ENCODE measurements at places on chromosomes 2 and 18.

GRCh38 chr2:16475586-16475985 lies 190.0 kb downstream of the CYRIA start:
- no peaks in the 10 kb centered on the region for H3K27me3 ChIP-seq
- H3K36me3 ChIP-seq: no peaks in the 10 kb centered on the region
- DNase-seq: no peak
- no peak overlapping the region for H3K4me3 ChIP-seq
- no peaks in the 10 kb centered on the region for H3K4me1 ChIP-seq

DNA sequence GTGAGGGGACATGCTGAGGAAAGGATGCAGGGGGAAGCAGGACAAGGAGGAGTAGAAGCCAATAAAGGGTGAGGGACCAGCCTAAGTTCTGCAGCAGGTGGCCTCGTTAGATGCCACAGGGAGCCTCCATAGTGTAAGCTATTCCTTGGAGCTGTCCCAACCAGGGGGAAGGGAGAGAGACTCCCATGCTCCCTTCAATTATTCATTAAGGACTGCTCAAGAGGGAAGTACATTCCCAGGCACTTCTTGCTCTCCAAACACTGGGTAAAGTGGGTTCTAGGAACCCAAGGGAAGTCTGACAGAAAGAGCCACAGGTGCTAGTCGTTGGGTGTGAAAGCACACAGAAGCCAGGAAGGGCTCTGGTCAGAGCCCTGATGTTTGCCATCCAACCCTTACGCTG lies 193.7 kb downstream of the SLC39A10 start:
- no peaks in the 10 kb centered on the region for H3K4me1 ChIP-seq
- no peak for DNase-seq
- no peak overlapping the region for H3K4me3 ChIP-seq
- H3K27ac ChIP-seq: no peak overlapping the region
- 0 out of 2 replicates have a peak, but pooled peaks cover 6% of the 10 kb centered on the region for H3K27me3 ChIP-seq
- H3K36me3 ChIP-seq: no peaks in the 10 kb centered on the region

DNA sequence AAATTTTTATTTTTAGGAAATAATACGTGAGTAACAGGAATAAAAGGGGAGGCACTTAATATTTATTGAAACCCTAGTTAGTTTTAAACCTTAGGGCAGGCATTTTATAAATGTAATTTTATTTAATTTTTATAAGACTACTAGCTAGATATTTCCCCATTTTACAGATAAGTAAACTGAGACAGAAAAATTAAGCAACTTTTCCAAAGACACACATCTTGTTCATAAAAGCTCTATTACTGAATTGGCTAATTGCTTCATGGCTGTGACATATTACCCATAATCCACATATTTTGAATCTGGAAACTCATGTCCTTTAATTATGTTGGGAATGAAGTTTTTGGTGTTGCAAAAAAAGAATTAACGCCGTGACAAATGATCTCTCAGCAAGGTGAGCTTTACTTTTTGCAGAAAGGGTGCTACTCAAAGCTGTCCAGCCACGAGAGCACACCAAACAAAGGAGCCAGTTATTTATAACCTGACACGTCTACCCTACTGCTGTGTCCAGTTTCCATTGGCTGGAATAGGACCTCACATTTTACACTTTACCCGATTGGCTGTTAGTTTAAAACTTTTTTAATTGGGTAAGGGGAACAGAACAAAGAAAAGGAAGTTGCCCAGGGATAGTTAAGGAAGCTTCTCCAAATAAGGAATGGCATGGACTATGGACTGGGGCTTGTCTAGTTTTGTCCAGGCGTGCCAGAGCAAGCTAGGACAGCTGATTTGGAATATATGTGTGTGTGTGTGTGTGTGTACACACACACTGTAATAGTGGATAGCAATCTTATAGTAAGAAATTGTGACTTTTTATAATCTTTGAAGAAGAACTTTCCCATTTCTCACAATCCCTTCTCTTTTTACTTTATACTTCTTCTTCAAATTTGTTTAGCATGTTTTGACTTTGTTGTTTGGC lies 54.2 kb downstream of the COMMD1 start:
- no peak overlapping the region for H3K27ac ChIP-seq
- no peaks in the 10 kb centered on the region for H3K27me3 ChIP-seq
- no peak overlapping the region for H3K4me3 ChIP-seq
- H3K4me1 ChIP-seq: peaks cover 26% of the 10 kb centered on the region
- DNase-seq: no peak

DNA sequence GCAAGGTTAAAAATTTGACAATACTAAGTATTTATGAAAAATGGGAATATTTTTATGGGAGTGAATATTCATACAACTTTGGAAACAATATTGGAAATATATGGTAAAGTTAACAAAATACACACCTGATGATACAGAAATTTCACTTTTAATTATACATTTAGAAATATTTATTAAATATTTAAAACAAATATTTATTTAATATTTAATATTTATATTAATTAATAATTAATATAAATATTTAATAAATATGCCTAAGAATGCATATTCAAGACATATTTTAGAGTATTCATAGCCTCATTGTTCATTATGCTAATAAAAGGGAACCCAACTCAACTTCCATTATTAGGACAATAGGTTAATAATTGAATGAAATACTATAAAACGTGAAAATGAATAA lies 7.0 kb upstream of the DYNAP start:
- H3K4me1 ChIP-seq: no peaks in the 10 kb centered on the region
- H3K27me3 ChIP-seq: peaks cover 3% of the 10 kb centered on the region
- H3K4me3 ChIP-seq: no peak overlapping the region
- no peaks in the 10 kb centered on the region for H3K36me3 ChIP-seq
- no peak for DNase-seq

- H3K4me3 ChIP-seq: no peak overlapping the region
- no peaks in the 10 kb centered on the region for H3K4me1 ChIP-seq
- DNase-seq: no peak
- H3K27ac ChIP-seq: no peak overlapping the region
- H3K36me3 ChIP-seq: no peaks in the 10 kb centered on the region
Measured at GRCh38 chr2:107776362-107776761, 50.3 kb upstream of the RGPD4 start.

GRCh38 chr2:19504400-19505198 lies 146.2 kb upstream of the OSR1 start:
- no peaks in the 10 kb centered on the region for H3K27me3 ChIP-seq
- no peak overlapping the region for H3K27ac ChIP-seq
- no peak overlapping the region for H3K4me3 ChIP-seq
- no peak for DNase-seq
- no peaks in the 10 kb centered on the region for H3K4me1 ChIP-seq

DNA sequence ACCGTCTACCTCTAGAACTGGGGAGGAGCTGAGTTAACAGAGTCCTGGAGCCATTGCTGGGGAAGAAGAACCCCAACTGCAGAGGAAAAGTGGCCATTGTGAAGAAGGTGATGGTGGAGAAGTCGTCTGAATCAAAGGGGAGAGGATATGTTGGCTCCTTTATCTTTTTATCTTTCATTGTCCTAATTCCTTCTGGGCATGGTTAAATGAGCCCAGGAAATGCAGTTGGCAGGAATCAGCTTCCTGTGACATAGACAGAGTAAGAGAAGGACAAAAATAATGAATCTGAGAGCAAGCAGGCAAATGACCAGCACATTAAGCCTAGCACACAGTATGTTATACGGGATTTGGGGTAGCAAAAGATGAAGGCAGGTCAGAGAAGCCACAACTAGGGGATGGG lies 16.0 kb upstream of the ACTR3 start:
- no peaks in the 10 kb centered on the region for H3K36me3 ChIP-seq
- no peak for DNase-seq
- H3K27ac ChIP-seq: no peak overlapping the region
- no peaks in the 10 kb centered on the region for H3K27me3 ChIP-seq
- H3K4me3 ChIP-seq: no peak overlapping the region

GRCh38 chr18:63346480-63347183 lies 20.4 kb downstream of the KDSR start:
- H3K4me3 ChIP-seq: no peak overlapping the region
- H3K27ac ChIP-seq: no peak overlapping the region
- peaks cover 75% of the 10 kb centered on the region for H3K36me3 ChIP-seq
- no peaks in the 10 kb centered on the region for H3K4me1 ChIP-seq
- no peak for DNase-seq

GRCh38 chr2:8413589-8414135 lies 268.2 kb upstream of the ID2 start:
- no peak overlapping the region for H3K27ac ChIP-seq
- H3K27me3 ChIP-seq: no peaks in the 10 kb centered on the region
- no peaks in the 10 kb centered on the region for H3K36me3 ChIP-seq

GRCh38 chr2:172442072-172442895 lies 14.9 kb downstream of the ITGA6 start:
- DNase-seq: peak; percentile 83
- peak overlapping the region; percentile 33 for H3K27ac ChIP-seq
- H3K4me1 ChIP-seq: peaks cover 50% of the 10 kb centered on the region
- no peaks in the 10 kb centered on the region for H3K36me3 ChIP-seq
- no peaks in the 10 kb centered on the region for H3K27me3 ChIP-seq
- H3K4me3 ChIP-seq: no peak overlapping the region

DNA sequence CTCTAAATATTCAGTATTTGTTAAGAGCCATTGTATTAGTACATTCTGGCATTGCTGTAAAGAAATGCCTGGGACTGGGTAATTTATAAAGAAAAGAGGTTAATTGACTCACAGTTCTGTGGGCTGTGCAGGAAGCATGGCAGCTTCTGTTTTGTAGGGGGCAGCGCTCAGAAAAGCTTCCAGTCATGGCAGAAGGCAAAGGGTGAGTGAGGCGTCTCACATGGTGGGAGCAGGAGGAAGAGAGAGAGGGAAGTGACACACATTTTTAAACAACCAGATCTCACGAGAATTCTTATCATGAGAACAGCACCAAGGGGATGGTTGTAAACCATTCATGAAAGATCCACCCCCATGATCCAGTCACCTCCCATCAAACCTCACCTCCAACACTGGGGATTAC lies 13.8 kb upstream of the CCDC102B start:
- no peaks in the 10 kb centered on the region for H3K27me3 ChIP-seq
- H3K27ac ChIP-seq: no peak overlapping the region
- no peaks in the 10 kb centered on the region for H3K4me1 ChIP-seq
- no peak for DNase-seq
- no peaks in the 10 kb centered on the region for H3K36me3 ChIP-seq

DNA sequence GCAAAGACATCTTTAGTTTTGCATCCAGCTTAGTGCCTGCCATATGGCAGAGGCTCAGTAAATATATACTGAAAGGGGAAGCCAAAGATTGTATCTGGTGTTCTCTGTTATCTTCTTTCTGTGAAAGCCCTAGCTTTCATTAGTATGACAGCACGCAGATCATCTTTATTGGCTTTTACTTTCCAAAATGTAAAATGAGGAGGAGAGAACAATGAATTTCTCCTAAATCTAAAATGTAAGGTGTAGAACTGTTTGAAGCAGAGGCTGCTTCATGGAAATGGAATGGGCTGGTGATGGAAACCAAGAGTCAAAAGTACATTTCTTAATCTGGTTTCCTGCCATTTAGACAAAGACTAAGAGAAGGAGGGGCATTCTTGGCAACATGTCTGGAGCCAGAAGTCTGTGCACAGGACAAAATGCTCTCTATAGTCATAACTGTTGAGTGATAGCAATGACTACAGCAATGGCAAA lies 1029.9 kb upstream of the PIK3C3 start:
- H3K27me3 ChIP-seq: no peaks in the 10 kb centered on the region
- no peak overlapping the region for H3K27ac ChIP-seq
- no peaks in the 10 kb centered on the region for H3K4me1 ChIP-seq
- no peak overlapping the region for H3K4me3 ChIP-seq

- no peaks in the 10 kb centered on the region for H3K36me3 ChIP-seq
- H3K27me3 ChIP-seq: no peaks in the 10 kb centered on the region
- H3K27ac ChIP-seq: no peak overlapping the region
Measured at GRCh38 chr2:167127135-167127534, 238.9 kb downstream of the XIRP2 start.

GRCh38 chr2:43186679-43187374 lies 39.6 kb downstream of the ZFP36L2 start:
- H3K27ac ChIP-seq: no peak overlapping the region
- no peaks in the 10 kb centered on the region for H3K36me3 ChIP-seq
- DNase-seq: no peak
- no peak overlapping the region for H3K4me3 ChIP-seq
- H3K4me1 ChIP-seq: peaks cover 5% of the 10 kb centered on the region

GRCh38 chr2:198351647-198352046 lies 547.3 kb downstream of the PLCL1 start:
- DNase-seq: no peak
- no peaks in the 10 kb centered on the region for H3K27me3 ChIP-seq
- H3K27ac ChIP-seq: no peak overlapping the region
- no peaks in the 10 kb centered on the region for H3K36me3 ChIP-seq
- no peak overlapping the region for H3K4me3 ChIP-seq

DNA sequence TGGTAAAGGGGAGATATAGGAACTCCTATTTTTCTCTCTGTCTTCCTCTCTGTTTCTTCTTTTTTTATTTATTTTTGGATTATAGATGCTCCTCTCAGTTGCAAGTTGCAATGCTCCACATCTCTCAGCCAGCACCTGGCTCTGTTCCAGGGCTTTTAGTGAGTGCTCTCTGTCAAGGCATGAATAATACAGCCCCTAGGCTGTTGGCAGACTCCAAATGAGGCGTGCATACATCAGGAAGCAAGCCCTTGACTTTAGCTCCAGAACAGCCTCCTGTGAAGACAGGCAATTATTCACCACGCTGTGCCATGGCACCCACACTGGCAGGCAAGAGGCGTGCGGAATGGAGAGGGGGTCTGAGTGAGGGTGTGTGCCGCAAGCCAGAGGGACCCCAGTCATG lies 228.1 kb upstream of the PXDN start:
- H3K4me3 ChIP-seq: no peak overlapping the region
- DNase-seq: no peak
- H3K27me3 ChIP-seq: no peaks in the 10 kb centered on the region
- H3K36me3 ChIP-seq: no peaks in the 10 kb centered on the region

- DNase-seq: no peak
- peak overlapping the region; percentile 16 for H3K4me3 ChIP-seq
- H3K27me3 ChIP-seq: no peaks in the 10 kb centered on the region
- H3K27ac ChIP-seq: no peak overlapping the region
Measured at GRCh38 chr2:31324016-31324633, 90.2 kb downstream of the EHD3 start.

DNA sequence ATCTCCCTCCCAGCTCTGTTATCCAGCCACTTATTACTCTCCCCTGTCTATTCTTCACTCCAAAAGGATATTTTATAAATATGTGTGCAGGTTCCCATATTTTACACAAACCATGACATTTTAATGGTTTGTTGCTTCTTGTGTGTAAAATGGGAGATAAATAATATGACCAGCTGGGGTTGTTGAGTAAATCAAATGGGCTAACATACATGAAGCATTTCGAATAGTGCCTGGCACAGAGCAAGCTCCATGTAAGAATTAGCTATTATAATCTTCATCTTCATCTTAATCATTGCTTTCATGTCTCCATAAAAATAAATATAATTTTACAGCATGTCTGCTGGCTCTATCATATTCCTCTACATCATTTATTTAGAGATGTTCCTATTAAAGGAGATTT lies 283.1 kb downstream of the RAD51AP2 start:
- no peak for DNase-seq
- H3K36me3 ChIP-seq: no peaks in the 10 kb centered on the region
- no peaks in the 10 kb centered on the region for H3K27me3 ChIP-seq
- no peak overlapping the region for H3K27ac ChIP-seq
- no peak overlapping the region for H3K4me3 ChIP-seq

- H3K27me3 ChIP-seq: no peaks in the 10 kb centered on the region
- no peak overlapping the region for H3K27ac ChIP-seq
- no peak overlapping the region for H3K4me3 ChIP-seq
- H3K36me3 ChIP-seq: no peaks in the 10 kb centered on the region
Measured at GRCh38 chr2:182077023-182077422, 91.4 kb downstream of the PPP1R1C start.

Data from SJSA1 (cell line).